ENCODE measurements at places on chromosomes 5 and 9. TPM values are rescaled to one million over a fixed set of nuclear protein-coding genes. Genes with fewer than 3 reads are reported as not detected.

STOM gene
- 41.9 TPM for total RNA-seq

C9orf153 gene
- total RNA-seq, result 0.73 TPM

ZNF608 gene
- 0.10 TPM for total RNA-seq

SPINK4 gene
- total RNA-seq, result not detected

ADCY2 gene
- total RNA-seq, result 0.26 TPM

SPATA31C1 gene
- not detected for total RNA-seq

SCGB3A1 gene
- total RNA-seq, result not detected

DNAJC25 gene
- total RNA-seq, result 5.0 TPM

CARTPT gene
- total RNA-seq, result not detected

CDKN2B gene
- total RNA-seq, result 0.40 TPM

MARVELD2 gene
- total RNA-seq, result 0.46 TPM

DNA sequence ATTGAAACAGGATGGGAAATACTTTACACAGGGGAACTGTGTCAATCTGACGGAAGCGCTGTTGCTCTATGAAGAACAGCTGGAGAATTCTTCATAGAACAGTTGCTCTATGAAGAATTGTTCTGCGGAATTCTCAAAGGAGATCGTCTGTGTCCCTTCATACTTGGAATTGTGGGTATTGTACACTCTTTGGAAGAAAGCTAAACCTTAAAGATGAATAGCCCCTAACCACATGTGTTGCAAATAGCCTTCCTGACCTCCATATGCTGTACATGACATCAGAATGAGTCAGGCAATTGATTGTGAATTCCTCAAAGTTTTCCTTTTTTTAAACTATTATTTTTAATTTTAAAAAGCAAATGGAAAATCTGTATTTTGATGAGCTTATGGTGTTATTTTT lies 15.6 kb downstream of the NIM1K start:
- DNase-seq, result no peak

DNA sequence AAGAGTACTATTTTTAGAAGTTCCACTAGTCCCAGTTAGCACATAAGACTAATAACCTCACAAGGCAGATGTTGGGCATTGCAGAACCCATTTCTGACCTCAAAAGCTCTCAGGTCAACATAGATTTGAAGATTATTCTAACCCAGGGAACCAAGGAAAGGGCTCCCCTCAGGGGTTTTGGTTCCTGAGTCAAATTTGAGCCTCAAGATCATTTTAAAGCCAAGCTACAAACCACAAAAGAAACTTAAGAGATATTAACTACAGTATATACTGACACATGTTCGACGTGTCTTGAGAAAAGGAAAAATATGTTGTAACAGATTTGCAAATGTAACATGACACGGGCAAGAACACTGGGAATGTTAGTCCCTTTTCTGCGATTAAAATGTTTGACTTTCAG lies 88.6 kb downstream of the GNAQ start:
- DNase-seq, result no peak

DNA sequence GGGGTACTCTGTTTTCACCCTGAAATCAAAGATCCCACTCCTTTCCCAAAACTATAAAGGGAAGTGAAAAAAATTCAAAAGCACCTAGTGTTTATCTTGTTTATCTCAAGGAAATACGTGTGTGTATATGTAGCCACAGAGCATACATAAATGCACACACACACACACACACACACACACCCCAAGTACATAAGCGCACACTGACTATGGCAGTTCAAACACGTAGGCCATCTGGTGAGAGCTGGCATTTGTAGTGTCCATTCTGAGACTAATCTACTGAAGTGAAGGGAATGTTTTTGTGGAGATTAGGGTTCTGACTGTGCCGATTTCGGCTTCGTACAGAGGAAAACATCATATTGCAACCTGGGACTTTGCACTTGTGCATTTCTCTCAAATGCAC lies 451.7 kb downstream of the BNC2 start:
- DNase-seq, result no peak

DNA sequence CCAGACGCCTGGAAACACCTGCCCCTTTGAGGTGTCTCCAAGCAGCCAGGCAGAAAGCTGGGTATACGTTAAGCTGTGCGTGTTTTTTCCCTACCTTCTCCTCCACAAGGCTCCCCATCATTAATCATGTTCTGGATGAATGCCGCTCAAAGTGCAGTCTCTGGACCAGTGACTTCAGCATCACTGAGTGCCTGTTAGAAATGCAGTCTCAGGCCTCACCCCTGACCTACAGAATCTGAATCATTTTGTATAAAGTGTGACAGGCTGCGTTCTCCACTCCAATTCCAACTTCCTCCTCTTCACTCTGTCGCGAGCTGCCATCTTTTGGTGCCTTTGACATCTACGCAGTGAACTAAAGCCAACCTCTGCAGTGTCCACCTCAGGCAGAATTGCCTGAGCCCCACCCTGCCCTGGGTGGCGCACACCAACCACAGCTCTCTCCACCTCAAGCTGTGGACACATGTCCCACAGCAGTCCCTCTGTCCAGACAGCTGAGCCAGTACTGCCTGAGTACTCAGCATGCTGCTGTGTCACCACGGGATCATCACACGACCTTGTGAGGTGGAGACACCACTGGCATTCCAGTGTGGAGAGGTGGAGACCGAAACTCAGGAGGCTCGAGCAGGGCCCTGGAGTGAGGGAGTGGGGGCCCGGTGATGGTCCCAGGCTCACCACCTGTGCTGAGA lies 14.2 kb downstream of the PTPN3 start:
- DNase-seq, result no peak

DNA sequence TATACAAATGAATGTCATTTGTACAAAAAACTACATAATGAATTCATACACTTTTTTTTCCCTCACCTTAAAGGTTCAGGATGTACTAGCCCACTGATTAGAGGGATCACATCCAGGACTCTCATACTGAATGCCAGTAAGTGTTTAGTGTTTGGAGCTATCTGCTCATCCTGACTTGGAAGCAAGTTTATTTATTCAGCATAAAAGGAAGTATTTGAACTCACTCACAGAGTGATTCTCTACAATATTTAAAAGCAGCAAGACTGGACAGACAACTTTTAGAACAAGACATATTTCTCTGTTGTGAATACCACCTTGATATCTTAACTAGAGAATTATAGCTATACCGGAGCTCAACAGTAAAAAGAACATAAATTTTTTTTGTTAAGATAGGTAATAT lies 14.8 kb upstream of the IQGAP2 start:
- DNase-seq, result no peak

DNA sequence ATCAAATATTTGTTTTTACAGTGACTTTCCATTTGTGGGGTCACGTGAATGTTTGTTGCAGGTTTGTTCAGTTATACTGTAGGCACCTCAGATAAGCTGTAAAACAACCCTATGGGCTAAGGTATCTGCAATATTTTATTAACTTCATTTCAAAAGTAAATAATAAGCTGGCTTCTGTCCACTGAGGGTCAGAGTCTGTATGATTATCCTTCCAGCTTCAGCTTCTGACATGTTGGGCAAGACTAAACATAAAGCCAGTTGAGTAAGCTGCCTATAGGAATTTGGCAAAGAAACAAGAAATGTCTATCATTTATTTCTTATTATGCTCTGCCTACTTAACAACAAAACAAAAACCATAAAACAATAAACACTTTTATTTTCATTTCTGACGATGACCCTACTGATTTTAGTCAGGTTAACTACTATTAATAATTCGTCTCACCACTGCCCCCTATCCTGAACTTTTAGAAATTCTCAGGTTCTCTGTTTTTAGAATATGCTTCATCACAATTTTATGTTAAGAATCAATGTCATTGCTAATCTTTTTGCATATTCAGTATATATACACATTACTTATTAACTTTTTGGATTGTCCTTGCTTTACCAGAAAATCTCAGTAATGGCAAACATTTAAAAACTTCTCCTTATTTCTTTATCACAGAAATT lies 413.6 kb upstream of the ADAMTSL1 start:
- DNase-seq, result no peak

DNA sequence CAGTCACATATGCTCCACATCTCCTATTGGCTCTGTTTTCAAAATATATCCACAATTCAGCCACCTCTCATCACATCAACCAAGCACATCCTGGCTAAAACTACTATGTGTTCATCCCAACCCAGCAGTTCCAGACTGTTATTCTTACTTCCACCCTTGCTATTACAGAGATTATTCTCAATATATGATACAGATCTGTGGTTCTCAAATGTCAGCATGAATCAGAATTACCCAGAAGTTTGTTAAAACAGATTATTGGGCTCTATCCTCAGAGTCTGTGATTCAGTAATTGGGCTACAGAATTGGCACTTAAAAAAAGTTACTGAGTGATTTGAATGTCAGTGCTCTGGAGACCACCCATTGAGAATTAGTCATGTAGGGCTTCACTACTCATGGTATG lies 78.8 kb upstream of the IZUMO3 start:
- DNase-seq, result no peak

GRCh38 chr5:144194144-144194543 lies 23.5 kb downstream of the KCTD16 start:
- DNase-seq, result no peak

- no peak for DNase-seq
These were observed 55.5 kb upstream of the GOLPH3 start for GRCh38 chr5:32229586-32229985.

- DNase-seq, result no peak
These were observed 24.2 kb downstream of the TRIO start for GRCh38 chr5:14167211-14167845.

GRCh38 chr5:138983984-138984383 lies 108.8 kb upstream of the LRRTM2 start:
- DNase-seq, result no peak

DNA sequence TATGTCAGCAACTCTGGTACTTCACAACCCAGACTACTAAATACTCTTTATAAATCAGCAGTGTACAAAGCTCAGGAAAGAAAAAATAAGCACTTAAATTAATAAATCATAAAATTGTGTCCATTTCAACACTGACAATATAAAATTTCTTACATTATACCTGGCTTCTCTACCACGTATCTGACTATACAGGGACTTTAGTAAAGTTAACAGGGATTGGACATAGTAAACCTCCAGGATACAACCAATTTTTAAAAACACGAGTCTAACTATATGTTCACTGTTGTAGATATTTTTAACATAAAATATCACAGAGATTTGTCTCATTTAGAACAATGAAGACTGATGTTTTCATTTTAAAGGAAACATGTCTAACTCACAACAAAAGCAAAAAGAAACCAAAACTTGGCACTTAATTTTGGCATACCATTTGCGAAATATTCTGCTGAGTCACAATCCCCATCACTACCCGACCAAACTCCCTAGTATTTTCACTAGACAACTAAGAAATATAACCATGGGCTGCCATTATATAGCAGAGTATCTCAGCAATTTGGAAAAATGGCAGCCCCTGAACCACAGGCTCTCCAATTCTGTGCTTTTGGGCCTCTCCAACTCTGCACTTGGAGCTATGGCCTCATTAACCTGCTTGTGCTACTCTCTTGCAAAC lies 14.4 kb downstream of the FAM169A start:
- no peak for DNase-seq

- DNase-seq, result no peak
These were observed 94.2 kb downstream of the PAX5 start for GRCh38 chr9:36939655-36940499.

DNA sequence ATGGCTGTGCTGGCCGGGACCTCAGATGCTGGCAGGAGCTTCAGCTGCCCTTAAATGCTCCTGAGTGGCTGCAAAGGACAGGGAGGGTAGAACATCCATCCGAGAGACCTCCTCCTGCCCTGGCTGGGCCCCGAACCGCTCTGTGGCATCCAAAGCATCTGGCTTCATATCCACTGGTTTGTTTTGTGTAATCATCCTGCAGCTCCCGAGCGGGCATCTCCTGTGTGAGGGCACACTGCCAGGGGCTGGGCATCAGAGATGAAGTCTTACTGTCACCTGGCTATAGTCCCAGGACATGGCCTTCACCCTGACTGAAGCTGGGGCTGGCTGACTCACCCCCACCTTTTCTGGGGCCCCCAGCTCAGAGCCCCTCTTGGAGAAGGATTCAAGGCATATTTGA lies 18.5 kb upstream of the NTNG2 start:
- DNase-seq, result no peak

- no peak for DNase-seq
These were observed 17.5 kb downstream of the SPOCK1 start for GRCh38 chr5:137481596-137481995.

DNA sequence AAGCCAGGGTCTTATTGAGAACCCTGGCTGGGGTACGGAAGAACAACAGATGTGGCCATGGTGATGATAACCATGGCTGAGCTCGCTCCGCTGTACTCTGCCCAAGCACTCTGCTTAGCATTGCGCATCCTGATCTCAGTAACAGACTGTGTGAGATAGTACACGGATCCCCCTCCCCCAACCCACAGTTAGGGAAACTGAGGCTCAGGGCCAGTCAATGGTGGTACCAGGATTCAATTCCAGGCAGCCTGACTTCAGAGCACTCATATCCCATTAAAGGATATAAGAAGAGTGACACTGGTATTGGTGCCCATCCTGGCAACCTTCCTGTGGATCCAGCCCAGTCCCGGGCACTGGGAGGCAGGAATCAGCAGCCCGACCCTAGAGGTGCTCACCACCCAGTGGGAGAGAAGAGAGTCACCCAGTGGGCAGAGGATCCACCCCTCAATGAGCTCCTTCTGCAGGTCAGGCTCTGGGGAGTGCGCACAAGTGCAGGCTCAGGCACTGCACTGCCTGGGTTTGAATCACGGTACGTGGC lies 26.5 kb upstream of the KIF12 start:
- DNase-seq, result no peak

DNA sequence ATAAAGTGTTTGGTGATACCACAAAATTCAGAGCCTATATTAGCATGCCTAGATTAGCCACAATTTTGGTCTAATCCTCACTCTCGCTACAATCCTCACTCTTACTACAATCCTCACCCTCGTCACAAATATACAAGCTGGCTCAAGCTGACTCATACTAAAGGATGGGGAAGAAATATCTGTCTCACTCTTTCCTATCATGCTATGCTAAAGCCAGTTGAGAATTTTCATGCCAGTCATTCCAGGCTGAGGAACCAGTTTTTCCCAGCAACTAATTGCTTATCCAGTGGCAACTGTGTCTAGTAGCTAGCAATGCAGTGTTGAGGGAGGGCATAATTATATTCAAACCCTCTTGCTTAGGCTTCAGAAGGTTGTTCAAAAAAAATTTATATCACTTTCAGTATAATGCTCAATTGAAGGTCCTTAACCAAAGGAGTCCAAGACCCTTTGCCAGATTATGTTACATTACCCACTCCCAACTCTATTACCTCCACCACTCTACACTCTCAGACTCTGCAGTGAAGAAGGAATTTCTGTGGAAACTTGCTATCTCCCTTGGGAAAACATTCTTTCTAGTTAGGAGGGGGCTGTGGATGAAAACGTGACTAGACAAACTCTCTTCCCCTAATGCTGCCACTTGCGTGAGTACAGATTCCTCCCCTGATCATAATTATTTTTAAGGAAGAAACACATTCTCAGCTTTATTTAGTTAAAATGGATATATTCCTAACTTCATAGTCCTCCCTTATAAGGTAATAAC lies 810.3 kb upstream of the ACO1 start:
- no peak for DNase-seq

- DNase-seq, result no peak
These were observed 17.6 kb upstream of the MARCHF6 start for GRCh38 chr5:10335711-10336470.

GRCh38 chr5:73749485-73750270 lies 123.7 kb downstream of the ARHGEF28 start:
- DNase-seq, result no peak

GRCh38 chr5:97111616-97112015 lies 30.8 kb downstream of the LIX1 start:
- no peak for DNase-seq

- DNase-seq, result peak; percentile 85
These were observed 17.8 kb upstream of the DPM2 start for GRCh38 chr9:127955294-127956015.

- no peak for DNase-seq
These were observed 45.9 kb downstream of the C9orf50 start for GRCh38 chr9:129574911-129575585.

All from activated T-cell treated with anti-CD3 and anti-CD28 coated beads, Interleukin-2, amount 50 U/mL, for 4 hours (primary cell).